ENCODE measurements at places on chromosomes 13 and 19.

- DNase-seq: no peak
Measured at GRCh38 chr13:29103065-29103800, 283.1 kb downstream of the MTUS2 start.

- DNase-seq: no peak
Measured at GRCh38 chr19:24140099-24140498, 53.1 kb downstream of the ZNF254 start.

- DNase-seq: no peak
Measured at GRCh38 chr19:19575411-19575810, 37.3 kb downstream of the CILP2 start.

DNA sequence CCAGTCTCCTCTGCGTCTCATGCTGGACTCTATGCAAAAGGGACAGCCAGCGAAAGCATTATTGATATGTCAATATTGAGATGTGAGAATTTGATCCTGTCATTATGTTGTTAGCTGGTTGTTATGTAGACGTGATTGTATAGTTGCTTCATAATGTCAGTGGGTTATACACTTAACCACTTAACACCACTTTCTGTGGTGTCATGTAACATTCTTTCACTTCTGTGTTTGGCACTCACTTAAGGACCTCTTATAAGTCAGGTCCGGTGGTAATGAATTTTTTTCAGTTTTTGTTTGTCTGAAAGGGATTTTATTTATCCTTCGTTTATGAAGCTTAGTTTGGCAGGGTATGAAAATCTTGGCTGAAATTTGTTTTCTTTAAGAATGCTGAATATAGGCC, 7.1 kb upstream of the SIGLEC7 start:
- no peak for DNase-seq

- no peak for DNase-seq
Measured at GRCh38 chr19:55651236-55651635, 3.2 kb downstream of the CCDC106 start.

DNA sequence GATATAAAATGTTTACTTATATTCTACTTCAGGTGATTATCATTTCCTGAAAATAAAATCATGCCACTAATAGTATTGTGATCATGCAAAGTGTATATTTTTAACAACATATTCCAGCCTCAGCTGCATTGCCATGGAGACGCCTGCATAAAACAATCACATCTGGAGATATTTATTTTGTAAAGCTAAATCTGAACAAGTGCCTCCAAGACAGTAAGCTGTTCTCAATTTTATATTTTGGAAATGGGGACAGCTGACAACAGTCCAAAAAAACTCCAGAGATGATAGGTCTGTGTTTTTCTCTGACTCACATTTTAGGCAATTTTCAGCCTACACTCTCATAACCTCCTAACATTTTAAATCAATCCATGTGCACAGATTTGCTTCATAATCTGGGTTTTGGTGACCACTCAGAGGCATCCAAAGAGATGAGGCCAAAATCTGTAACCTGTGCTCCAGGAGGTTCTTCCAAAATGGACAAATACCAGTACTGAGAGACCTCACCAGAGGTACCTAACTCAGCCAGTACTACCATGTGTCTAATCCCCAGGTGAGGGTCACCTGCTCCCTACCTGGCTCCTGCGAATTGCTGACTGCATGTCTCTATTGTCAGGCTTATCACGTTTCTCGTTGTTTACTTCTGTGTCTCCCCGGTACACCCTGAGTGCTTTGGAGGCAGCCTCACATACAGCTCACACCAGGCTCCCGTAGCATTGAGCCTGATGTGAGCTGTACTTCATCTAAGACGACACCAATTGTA, 62.7 kb downstream of the COL4A1 start:
- no peak for DNase-seq

- DNase-seq: no peak
Measured at GRCh38 chr19:23384858-23385257, 10.4 kb downstream of the ZNF91 start.
